ENCODE measurements at places on chromosomes 13 and 19.

GRCh38 chr19:48795055-48795684 lies 15.7 kb downstream of the BCAT2 start:
- peak; percentile 88 for DNase-seq

DNA sequence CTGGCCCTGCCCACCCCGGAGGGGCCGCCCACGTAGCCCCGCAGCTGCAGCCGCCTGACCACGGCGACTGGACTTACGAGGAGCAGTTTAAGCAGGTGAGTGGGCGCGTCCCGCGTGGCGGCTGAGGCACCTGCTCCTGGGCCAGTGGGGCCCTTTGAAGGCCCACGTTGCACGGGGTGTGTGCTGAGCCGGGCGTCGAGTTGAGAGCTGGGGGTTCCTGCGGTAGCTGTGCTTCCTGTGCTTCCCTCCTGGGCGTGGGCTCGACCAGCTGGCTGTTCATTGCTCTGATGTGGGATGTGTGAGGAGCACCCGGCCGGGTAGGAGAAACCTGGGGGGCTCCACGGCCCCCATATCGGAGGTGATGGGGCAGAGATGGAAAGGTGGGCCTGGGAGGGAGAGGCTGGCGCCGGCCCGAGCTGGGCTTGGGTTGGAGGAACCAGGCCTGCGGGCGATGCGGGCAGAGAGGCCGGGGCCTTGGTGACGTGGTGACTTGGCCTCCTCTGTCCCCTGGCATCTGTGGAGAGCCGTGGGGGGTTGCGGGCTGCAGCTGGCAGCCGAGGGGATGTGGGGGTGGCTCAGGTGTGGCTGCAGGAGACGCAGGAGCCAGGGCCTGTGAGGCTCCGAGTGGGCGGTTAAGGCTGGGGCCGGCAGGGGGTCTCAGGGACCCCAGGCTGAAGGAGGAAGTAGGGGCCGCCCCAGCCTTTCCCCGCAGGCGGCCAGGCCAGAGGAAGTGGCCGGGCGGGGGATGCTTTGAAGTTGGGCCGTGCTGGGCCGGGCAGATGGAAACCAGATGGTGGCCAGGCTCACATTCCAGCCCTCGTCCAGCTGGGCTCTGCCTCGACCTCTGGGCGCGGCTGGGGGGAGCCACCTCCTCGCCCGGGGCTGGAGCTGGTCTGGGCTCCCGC lies 7.1 kb downstream of the ARID3A start:
- peak; percentile 33 for DNase-seq

DNA sequence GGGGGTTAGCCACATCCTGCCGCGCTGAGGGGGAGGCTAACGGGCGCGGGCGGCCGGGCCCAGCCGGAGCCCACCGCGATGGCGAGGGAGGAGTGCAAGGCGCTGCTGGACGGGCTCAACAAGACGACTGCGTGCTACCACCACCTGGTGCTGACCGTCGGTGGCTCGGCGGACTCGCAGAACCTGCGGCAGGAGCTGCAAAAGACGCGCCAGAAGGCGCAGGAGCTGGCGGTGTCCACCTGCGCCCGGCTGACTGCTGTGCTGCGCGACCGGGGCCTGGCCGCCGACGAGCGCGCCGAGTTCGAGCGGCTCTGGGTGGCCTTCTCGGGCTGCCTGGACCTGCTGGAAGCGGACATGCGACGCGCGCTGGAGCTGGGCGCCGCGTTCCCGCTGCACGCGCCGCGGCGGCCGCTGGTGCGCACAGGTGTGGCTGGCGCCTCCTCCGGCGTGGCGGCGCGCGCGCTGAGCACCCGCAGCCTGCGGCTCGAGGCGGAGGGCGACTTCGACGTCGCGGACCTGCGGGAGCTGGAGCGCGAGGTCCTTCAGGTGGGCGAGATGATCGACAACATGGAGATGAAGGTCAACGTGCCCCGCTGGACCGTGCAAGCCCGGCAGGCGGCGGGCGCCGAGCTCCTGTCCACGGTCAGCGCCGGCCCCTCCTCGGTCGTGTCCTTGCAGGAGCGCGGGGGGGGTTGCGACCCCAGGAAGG lies 692 bp downstream of the RGS9BP start:
- no peak for DNase-seq

GRCh38 chr13:51270623-51271415 lies 48.6 kb downstream of the FAM124A start:
- DNase-seq, result no peak

DNA sequence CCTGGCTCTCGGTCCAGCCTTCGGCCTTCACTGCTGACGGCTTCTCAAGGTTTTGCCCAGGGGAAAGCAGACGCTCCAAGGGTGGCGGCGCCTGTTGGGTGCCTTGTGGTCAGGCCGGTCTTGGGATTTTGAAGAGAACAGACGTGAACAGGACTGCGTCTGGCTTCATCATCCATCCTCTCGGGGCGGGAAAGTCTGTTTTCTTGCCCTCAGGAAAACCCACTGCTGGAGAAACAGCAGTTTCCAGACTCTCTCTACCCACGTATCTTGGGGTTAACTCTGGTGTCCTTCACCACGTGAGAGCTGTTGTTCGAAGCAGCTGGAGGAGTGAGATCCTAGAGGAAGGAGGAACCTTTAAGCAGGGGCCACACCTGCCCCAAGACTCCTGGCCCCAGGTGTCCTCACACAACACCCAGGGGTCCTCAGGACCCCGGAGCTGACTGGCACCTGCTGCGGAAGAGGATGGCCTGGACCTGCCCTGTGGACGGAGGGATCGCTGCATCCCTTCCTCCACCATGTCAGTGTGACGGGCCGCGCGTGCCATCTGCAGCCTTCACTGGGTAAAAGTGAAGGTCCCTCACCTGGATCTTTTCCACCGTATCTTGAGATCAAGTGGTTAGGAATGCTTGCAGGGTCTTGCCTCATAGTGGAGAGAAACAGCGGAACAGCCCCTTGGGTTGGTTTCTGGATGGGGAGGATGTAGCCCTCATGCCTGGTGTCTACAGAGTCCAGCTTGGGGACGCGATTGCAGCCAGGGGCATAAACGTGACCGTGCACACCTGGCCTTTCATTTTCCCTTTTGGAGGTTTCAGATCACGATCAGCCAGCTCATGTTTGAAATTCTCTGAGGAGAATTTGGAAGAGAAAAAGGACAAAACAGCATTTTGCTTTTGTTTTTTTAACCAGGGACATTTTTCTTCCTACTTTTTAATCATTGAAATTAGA lies 69.5 kb upstream of the MCF2L start:
- DNase-seq, result no peak

GRCh38 chr19:33622809-33623511 lies 1.2 kb downstream of the CHST8 start:
- no peak for DNase-seq

DNA sequence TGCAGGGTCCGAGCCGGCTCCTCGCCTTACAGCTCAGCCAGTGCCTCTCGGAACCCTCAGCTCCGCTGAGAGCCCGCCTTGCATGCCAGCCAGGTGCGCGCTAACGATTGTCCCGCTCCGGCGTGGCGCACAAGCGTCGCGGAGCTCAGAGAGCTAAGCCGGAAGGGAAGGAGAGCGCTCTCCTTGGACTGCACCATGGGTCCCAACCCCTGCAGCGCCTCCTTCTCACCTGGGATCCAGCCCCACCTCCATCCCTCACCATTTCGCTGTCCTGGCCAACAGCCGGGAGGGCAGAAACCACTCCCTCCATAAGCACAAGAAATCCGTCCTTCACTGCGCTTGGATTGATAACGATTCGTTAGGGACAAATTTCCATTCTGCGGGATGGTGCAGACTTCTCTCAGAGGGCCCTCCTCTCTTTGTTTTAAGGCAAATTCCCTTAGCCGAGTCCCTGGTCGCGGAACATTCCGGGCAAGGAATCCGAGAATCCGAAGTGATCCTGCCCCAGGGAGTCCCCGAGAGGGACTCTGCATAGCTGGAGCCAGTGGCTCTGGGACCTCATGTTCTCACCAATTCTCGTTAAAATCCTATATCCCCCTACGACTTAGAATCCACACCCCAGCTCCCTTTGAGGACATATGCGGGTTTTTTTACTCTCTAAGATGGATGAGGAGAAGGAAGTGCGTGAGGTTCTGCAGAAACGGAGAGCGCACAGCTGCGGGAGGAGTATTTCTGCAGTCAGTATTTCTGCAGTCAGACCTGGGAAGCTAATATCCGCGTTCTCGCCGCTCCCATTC lies 2.8 kb downstream of the GSX1 start:
- DNase-seq, result no peak

DNA sequence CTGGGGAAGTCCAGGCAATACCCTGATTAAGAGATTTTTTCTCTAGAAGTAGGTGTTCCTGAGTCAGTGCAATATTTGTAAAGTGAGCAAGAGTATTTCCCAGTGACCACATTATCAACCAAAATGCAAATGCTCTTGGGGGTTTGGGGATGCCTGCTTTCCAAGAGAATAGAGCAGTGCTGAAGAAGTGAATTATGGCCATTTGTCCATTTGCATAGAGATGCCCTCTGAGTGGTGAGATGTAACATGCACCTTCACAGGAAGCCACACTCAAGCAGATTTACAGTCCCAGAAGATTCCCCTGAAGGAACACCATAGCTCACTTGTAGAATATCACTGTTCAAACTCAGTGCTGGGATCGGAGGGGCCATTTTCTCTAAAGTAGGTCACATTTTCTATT lies 71.8 kb downstream of the TNFSF11 start:
- no peak for DNase-seq

DNA sequence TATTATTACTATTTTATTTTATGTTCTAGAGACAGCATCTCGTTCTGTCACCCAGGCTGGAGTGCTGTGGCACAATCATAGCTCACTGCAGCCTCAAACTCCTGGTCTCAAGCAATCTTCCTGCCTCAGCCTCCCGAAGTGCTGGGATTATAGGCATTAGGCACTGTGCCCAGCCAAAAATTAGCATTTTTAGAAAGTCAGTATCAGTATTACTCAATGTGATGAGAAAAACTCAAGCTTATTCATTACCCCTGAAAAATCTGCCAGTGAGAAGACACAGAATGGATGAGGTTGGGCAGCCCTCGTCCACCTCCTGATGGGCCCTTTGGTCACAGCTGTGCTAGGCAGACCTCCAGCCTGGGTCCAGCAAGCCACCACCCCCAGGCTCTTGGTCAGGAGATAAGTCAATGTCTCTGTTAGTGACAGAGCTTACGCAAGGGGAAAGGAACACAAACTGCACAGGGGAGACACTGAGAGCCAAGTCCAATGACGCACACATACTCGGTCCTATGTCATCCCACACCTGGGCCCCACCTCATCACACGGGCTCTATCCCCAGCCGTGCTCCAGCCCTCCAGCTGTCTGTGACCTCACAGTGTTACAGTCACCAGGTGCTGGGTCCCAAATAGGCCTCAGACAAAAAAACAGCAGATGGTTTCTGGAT lies 19.8 kb downstream of the PEPD start:
- no peak for DNase-seq

GRCh38 chr13:99085139-99085807 lies 107.4 kb upstream of the DOCK9 start:
- no peak for DNase-seq

- peak; percentile 26 for DNase-seq
Observed at GRCh38 chr13:98475522-98475921, 101.4 kb downstream of the STK24 start.

DNA sequence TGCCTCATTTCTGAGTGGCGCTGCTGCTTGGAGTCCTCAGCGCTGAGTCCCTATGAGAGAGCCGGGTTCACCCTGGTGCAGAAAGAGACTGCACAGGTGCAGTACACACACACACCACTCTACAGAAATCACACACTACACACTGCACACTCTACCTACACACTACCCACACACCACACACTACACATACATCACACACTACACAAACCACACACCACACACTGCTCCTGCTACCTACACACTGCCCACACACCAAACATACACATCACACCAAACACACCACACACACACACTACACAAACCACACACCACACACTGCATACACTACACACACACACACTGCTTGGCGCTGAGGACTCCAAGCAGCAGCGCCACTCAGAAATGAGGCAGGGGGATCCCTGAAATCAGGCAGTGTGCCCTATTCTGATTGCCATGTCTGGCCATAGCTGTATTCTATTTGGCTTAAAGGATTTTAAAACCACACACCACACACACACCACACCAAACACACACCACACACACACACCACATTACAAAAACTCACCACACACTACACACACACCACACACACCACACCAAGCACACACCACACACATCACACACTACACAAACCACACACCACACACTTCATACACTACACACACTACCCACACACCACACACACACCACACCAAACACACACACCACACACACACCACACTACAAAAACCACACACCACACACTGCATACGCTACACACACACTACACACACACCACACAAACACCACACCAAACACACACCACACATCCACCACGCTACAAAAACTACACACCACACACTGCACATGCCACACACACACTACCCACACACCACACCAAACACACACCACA lies 4.9 kb downstream of the MAG start:
- no peak for DNase-seq

- DNase-seq, result no peak
Observed at GRCh38 chr13:112065867-112066623, 904 bp upstream of the SOX1 start.

- DNase-seq, result peak; percentile 46
Observed at GRCh38 chr19:12952488-12953137, 4.4 kb downstream of the GADD45GIP1 start.

DNA sequence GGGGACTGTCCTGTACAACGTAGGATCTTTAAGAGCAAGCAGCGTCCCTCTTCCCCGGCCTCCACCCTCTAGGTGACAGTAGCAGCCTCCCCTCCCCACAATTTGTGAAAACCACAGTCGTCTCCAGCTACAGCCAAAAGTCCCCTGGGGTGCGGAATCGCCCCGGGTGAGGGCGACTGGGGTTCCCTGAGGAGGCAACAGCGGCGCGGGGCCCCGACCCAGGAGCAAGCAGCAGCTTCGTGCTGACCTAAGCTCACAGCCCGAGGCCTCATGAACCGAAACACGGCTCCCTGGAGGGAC lies 322 bp downstream of the ZNF558 start:
- no peak for DNase-seq
